Aorta (tissue), 5 donors: ENCODE measurements at places on chromosomes 6 and 20. TPM values are rescaled to one million over a fixed set of nuclear protein-coding genes. Genes with fewer than 3 reads are reported as not detected.

Gene SAMD3
- total RNA-seq = 1.2 TPM

GRCh38 chr20:41872930-41873329 lies 254.8 kb upstream of the CHD6 start:
- DNase-seq = no peak

Gene SNAP91
- 4.3 TPM for total RNA-seq

GRCh38 chr6:156348849-156349248 lies 428.3 kb upstream of the ARID1B start:
- DNase-seq = no peak

Gene PROKR2
- total RNA-seq = not detected

DNA sequence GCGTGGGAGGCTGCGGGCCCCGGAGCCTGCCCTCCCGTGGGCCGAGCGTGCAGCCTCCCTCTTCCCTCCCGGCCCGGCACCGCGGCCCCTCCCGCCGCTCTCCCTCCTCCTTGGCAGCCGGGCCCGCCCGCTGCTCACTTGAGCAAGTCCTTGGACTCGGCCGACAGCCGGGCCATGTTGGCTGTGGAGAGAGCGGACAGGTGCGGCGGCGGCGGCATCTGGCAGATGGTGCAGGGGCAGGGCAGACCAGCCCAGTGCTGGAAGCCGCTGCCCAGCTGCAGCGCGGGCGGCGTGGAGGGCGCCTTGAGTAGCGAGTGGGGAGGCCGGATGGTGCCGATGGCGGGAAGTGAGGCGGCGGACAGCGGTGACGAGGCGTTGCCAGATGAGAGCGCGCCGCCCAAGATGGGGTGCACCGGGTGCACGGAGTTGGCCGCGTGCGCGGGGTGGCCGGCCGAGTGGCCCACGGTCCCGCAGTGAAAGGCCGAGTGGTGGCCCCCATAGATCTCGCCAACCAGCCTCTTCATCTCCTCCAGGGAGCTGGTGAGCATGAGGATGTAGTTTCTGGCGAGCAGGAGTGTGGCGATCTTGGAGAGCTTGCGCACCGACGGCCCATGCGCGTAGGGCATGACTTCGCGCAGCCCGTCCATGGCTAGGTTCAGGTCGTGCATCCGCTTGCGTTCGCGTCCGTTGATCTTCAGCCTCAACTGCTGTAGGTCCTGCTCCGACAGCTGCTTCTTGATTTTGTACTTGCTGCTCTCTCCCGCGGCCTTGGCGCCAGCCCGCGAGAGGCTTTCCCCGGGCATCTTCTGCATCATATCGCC lies 766 bp downstream of the OLIG3 start:
- no peak for DNase-seq

Gene CLDN20
- not detected for total RNA-seq
